GM10248 (cell line): ENCODE measurements at places on chromosomes 3 and 15.

GRCh38 chr15:99345832-99346462 lies 94.7 kb downstream of the LRRC28 start:
- DNase-seq = no peak

- DNase-seq = no peak
Measured at GRCh38 chr15:99115300-99116215, 10.7 kb downstream of the SYNM start.

- no peak for DNase-seq
Measured at GRCh38 chr3:173096140-173096539, 44.9 kb downstream of the SPATA16 start.

- DNase-seq = no peak
Measured at GRCh38 chr3:115623044-115623868, at the start of gene GAP43. TSS of gene GAP43 (plus strand) at chr3:115623510. CDS start at chr3:115623690, 180 bp downstream.

DNA sequence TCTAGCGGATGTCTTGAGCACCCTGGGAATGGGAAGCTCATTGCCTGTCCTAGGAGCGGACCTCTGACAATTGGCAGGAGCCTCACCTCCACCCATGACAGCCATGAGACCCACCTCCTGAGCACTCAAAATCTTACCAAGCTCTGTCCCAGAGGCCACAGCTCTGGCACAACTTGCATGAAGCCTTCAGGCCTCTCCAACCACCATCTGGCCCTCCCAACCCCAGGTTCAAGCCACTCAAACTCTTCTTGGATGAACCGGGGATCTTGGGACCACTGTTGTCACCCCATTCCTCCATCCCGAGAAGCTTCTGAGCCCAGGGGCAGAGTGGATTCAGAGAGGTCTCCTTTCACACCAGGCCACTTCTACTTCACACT lies 1.5 kb downstream of the VIPR1 start:
- no peak for DNase-seq

- DNase-seq = no peak
Measured at GRCh38 chr3:178198329-178198728, 337.9 kb upstream of the KCNMB2 start.

- DNase-seq = peak; percentile 51
Measured at GRCh38 chr15:30650012-30650929, 24.3 kb downstream of the ARHGAP11B start.
